Stimulated activated CD4-positive, alpha-beta T cell treated with anti-CD3 and anti-CD28 coated beads, Interleukin-12 subunit alpha, Interleukin-12 subunit beta, amount 100 ng/mL, for 48 hours (primary cell): ENCODE measurements at places on chromosomes 5 and 9.

GRCh38 chr5:29852329-29852728 is 1341.2 kb upstream of the CDH6 start:
- DNase-seq = no peak

DNA sequence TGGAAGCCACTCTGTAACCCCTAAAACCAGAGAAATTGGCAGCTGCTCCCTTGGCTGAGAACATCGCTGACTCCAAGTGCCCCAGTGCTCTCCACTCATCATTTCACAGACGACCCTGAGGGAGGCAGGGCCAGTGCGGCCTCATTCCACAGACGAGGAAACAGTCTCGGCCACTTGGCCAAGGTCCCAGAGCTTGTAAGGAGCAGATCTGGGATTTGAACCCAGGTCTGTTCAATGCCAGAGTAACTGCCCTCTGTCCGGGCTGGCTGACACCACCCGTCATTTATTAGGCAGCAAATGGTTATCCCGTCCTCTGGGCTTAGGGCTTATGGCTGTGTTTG is 19.9 kb upstream of the IER5L start:
- no peak for DNase-seq

DNA sequence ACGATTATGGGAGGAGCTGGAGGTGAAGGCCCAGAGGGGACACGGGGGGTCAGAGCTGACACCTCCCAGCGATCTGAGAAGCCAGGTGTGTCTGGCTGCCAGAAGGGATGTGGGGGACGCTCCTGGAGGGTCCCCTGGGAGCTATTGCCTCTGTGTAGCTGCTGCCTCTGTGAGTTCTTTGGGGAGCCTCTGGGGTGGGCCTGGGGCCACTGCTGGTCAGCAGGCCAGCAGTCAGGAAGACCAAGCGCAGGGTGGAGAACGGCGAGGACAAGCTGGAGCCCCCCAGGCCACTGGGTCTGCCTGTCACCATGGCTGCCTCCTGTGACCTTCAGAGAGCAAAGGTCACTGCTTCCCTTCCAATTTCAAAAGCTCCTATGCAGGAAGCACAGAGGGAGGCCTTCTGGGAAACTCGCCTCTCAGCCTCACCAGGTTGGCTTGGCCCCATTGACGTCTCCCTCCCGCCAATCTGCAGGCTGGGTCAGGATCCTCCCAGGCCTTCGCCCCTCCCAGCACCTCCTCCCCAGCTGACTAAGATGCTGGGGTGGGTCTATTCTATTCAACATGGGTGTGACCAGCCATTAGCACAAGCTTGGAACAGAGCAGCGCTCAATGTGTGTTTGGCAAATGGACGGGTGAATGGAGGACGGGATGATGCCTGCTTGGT is 126.4 kb downstream of the GAPVD1 start:
- no peak for DNase-seq

DNA sequence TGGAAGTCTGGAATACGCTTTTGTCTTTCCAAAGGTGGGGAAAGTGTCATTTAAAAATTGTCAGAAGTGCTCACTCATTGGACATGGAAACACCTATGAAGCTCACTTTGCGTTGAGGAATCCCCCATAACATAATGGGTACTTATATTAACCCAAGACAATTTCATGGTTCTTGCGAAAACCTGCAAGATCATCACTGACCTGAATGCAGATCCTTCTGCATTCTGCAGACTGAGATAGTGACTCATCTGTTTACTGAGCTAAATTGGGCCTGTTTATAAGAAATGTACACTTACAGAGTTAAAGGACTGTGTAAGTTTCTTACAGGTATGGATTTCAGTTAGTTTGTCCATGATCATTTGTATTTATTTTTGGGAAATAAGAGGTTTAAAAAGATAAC is 153.0 kb downstream of the HMHB1 start:
- DNase-seq = no peak

GRCh38 chr5:26645659-26646058 is 392.7 kb downstream of the CDH9 start:
- DNase-seq = no peak

GRCh38 chr9:74443036-74443750 is 53.9 kb upstream of the RORB start:
- no peak for DNase-seq

DNA sequence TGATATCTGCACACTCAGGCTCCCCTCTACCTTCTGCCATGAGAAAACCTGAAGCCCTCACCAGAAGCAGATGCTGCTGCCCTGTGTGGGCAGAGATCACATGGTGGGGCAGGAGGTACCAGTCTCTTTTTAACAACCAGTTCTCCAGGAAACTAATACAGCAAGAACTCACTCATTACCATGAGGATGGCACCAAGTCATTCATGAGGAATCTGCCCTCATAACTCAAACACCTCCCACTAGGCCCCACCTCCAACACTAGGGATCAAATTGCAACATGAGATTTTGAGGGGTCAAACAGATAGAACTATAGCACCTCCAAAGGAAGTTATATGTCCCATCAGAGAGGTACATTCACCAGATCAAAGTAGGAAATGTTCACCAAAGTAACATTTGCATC is 136.3 kb upstream of the SHB start:
- DNase-seq = no peak

DNA sequence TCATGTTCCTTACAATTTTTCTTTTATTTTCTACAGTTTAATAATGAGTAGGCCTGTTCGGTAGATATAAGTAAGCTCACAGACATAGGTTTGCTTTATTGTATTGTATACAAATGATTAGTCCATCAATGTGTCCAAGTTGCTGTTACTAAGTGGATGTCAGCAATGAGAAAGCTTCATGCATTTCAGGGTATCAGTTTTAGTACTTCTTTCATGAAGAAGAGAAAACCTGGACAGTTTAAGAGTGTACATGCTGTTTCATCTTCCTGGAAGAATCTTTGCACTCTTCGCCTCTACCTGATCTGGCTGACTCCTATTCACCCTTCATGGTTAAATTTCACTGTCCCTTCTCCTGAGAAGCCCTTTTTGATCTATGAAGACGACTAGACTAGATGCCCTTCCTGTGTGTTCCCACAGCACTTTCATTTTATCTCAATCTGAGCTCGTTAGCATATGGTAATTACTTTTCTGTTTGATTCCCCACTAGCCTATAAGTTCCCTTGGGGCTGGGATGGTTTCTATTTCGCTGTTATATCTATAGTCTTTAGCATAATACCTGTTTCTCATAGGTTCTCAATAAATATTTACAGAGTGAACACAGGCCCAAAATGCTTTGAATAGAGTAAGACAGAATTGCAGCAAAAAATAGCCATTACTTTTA is 70.7 kb downstream of the CETN3 start:
- DNase-seq = no peak

- no peak for DNase-seq
Measured at GRCh38 chr5:171390883-171391677, 3.4 kb downstream of the NPM1 start.

- DNase-seq = no peak
Measured at GRCh38 chr9:109437286-109437685, 60.8 kb downstream of the PTPN3 start.

DNA sequence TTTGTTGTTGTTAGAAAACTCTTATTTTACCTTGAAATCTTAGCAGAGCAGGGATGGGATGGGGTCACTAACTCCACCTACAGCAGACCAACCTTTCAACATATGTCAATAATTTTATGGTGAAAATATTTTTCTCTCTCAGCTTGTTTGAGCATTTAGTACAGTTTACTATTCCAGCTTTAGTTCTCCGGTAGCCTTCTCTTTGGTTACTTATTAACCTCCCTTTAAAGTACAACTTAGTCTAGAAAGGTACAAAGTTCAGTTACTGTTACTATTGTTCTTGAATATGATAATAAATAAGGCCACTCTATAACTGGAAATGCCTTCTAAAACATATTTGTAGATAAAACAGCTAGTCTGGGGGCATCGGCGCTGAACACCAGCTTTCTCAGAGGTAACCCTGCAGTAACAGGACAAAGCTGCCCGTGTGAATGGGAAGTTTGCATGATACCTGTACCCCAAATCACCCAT is 233.3 kb downstream of the PCSK1 start:
- no peak for DNase-seq

DNA sequence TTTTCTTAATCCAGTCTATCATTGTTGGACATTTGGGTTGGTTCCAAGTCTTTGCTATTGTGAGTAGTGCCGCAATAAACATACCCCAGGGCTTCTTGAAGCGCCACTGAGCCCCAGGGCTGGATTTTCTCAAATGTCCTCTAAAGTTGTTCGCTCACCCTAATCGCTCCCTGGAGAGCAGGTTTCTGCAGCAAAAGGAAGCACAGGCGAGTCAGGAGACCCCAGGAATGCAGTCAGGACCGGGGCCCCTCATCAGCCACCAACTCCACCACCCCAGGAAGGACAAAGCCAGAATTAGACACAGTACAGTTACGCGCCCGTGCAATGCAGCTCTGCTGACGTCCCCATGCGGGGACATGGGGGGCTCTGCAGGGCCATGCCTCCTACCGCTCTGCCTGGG is 15.7 kb upstream of the OBP2B start:
- no peak for DNase-seq

DNA sequence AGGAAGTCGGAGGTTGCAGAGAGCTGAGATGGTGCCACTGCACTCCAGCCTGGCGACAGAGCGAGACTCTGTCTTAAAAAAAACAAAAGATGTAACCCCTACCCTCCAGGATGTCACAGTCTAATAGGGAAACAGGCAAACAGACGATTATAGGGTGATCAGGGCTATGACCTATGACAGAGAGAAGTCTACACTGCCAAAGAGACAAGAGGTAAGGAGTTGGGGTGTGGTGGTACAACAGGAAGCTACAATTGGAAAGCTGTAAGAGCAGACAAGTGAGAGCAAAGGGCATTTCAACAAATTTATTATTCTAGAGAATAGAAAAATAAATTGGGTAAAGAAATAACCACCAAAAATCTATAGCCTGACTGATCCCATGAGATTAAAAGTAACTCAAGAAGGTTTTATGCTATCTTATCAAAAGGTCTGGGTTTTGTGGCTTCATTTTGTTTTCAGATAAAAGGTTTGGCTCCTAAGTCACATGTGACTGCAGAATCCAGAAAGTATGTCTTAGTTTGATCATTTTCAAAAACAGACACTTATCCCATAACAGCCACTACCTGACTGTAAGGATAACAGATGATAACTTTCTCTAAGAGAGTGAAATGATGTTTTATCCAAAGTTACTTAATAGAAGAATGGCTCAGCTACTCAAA is 7.3 kb downstream of the CDC26 start:
- no peak for DNase-seq

DNA sequence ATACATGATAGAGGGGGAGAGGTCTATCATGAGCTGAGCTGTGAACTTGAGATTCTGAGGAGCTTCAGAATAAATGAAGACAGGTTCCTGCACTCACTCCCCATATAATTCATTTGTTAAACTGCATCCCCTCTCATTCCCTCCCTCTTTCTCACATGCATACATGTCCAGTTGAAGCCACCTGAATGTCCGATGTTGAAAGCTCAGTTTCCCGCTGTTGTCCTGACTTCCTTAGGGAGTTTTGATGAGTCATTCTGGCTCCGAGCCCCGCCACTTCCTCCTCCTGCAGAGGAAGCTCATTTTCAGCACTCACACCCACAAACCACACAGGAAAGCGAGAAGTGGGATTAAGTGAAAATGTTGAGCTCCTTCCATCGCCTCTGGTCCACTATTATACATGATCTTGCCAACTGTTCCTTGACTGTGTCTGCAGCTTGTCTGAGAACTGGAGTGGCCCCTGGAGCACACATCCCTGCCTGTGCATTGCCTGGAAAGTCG is 121.2 kb downstream of the CEMIP2 start:
- no peak for DNase-seq

- no peak for DNase-seq
Measured at GRCh38 chr9:123058834-123059233, 25.4 kb downstream of the GPR21 start.

GRCh38 chr5:83871533-83872395 is 151.1 kb upstream of the HAPLN1 start:
- DNase-seq = no peak

- DNase-seq = no peak
Measured at GRCh38 chr9:9412241-9412640, 1200.6 kb downstream of the PTPRD start.

DNA sequence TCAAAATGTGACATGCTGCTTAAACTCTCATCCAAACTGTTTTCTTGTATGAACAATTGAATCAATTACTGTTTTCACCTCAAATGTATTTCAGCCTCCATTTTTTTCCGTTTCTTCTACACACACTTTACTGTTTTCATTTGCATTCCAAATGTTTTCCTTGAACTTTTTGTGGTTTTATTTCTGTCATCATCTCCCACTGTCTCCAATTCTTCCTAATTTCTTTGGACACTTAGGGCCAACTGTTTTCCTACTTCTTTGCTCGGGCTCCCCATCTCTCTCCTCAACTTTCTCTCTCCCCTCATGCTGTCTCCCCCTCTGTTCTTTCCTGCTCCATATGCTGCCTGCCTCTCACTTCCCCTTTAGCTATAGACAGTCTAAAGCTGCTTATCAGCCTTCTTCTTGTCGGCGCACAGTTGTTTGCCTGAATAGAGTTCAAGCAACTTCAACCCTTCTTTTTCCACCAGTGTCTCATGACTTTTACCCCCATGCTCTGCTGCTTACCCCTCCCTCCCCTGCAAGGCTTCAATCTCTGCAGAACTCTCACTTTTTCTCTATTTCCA is 443.4 kb downstream of the DTWD2 start:
- no peak for DNase-seq

GRCh38 chr5:75640826-75641225 is 29.6 kb downstream of the ANKDD1B start:
- DNase-seq = no peak

DNA sequence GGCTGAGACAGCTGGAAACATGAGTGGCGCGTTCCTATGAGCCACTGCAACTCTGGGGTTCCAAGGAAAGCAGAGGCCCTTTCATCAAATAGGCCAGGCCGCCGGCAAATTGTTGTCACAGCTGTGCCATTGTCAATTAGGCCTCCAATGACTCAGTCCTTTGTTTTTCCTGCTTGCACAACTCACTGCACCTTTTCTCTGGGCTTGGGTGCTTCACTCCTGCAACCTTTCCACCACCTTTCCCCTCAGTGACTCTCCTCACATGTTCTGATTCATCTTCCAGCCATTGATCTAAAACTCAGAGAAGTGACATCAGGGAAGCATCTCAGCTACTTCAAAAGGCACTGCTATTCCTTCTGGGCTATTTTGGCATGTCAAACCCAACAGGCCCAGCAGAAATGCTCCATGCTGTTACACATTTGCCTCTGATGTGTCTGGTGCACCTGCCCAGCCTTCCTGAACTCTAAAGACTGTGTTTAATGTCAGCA is 653.7 kb downstream of the NR2F1-AS1 start:
- no peak for DNase-seq

DNA sequence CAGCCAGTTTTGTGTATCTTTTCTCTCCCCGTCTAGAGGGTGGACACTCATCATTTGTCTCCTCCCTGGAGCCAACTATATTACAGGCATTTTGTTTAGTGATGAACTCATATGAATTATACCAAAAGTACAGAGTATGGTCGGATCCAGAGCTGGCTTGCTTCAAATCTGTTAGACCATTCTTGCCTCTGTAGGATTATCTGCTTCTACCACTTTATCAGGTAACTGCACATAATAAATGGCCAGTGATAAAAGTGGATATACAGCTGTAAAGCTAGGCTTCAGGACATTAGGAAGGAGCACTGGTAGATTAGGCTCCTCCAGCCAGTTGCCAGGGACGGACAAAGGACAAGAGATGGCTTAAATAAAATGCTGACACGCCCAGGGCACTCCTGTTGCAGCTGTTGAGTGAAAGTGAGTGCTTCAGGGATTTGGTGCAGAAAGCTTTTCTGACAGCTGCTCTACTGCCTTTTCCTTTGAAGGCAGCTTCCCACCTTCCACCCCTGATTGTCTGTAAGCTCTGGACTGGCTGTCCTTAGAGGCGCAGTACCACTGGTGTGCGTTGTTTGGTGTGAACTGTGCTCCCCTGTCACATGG is 259.2 kb downstream of the PDZD2 start:
- no peak for DNase-seq
